ENCODE measurements at places on chromosomes 11 and 22.

- no peak for DNase-seq
Observed at GRCh38 chr11:44950625-44951476, at the start of gene TP53I11. Gene TP53I11, minus strand, starts transcription at chr11:44950883. Its CDS starts 12,548 bp downstream, at chr11:44938335.

GRCh38 chr11:123429336-123429735 is 733 bp upstream of the GRAMD1B start:
- no peak for DNase-seq

DNA sequence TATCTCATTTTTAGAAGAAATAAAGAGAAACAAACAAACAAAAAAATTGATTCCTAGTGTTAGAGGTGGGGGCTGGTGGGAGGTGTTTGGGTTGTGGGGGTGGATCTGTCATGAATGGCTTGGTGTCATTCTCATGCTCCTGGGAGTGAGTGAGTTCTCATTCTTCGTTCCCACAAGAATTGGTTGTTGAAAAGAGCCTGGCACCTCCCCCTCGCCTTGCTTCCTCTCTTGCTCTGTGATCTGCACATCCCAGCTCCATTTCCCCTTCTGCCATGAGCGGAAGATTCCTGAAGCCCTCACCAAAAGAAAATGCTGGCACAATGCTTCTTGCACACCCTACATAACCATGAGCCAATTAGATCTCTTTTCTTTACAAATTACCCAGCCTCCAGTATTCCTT is 277.8 kb downstream of the ST3GAL4 start:
- DNase-seq = no peak

DNA sequence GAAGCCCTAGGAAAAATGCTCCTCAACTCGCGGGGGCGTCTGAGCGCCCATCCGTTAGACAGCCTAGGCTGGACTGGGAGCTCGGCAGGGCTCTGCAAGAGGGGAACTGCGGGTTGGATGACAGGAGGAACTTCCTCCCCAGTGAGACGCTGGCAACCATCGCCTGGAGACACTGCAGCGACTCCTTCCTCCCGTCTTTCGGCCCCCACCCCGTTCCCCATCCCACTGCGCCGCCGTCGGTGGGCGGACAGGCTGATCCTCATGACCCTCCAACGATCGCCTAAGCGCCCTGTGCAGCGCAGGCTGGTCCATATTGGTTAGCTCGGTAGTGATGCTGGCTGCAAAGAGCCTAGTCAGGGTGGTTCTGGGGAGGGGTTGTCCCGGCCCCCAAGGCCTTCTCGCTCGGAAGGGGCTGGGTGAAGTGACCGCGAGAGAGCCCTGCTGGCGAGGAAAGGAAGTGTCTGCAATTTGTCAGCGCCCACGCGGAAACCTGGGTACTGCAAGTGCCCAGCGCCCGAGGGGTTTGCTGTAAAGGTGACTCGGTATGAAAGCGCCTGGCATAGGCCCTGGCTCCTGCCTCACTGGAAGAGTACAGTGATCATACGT is 638 bp downstream of the NRGN start:
- no peak for DNase-seq

DNA sequence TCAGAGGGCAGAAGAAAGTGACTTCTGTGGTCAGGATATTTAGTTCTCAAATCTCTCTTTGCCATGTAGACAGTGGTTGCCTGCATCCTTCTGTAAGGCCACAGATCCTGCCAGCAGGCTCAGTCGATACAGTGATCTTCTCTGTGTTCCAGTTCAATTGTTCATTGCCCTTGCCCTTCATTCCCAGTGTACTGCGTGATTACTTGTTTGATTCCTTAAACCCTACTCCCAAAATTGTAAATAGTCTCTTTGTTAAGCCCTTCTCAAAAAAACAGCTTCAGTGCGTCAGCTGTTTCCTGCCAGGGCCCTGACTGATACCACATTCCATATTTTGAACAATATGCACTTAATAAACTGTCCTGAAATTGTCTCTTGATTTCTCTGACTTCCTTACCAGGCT is 9.3 kb upstream of the TYR start:
- DNase-seq = no peak

GRCh38 chr11:100562128-100562527 is 125.0 kb upstream of the ARHGAP42 start:
- no peak for DNase-seq

GRCh38 chr11:94028436-94028835 is 7.3 kb downstream of the HEPHL1 start:
- DNase-seq = no peak

GRCh38 chr22:36385491-36386350 is 2.0 kb downstream of the MYH9 start:
- peak; percentile 29 for DNase-seq

DNA sequence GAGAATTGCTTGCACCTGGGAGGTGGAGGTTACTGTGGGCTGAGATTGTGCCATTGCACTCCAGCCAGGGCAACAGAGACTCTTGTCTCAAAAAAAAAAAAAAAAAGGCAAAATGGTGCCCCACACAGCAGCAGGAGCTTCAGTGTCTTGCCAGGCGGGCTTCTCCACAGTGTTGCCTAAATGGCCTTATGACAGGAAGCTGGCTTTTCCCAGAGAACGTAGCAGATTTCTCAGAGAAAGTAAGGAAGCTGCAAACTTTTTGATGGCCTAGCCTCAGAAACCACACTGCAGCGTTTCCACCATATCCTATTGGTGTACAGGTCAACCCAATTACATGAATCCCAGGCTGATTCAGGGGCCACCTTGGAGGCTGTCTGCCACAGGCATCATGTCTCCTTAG is 12.7 kb upstream of the SPDYC start:
- DNase-seq = no peak

DNA sequence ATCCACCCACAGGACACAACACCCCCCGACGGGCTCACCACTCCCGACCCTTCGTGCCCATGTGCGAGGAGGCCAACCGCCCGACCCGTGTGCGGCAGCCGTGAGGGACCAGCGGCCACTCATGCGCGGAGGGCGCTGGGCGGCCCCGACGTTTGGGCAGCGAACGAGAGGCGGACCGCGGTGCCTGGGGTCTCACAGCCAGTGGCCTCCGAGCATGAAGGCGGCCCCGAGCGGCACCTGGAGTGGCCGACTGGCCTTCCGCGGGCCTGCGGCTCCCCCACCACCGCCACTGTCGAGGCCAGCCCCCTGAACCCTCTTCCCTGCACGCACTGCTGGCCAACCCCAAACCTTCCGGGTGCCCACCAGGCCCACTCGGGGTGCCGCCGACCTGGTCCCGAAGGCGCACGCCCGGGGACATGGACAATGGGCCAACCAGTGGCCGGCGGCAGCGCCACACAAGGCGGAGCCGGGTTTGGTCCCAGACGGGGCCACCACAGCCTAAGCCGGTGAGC is 4274.9 kb upstream of the OR11H1 start:
- no peak for DNase-seq

DNA sequence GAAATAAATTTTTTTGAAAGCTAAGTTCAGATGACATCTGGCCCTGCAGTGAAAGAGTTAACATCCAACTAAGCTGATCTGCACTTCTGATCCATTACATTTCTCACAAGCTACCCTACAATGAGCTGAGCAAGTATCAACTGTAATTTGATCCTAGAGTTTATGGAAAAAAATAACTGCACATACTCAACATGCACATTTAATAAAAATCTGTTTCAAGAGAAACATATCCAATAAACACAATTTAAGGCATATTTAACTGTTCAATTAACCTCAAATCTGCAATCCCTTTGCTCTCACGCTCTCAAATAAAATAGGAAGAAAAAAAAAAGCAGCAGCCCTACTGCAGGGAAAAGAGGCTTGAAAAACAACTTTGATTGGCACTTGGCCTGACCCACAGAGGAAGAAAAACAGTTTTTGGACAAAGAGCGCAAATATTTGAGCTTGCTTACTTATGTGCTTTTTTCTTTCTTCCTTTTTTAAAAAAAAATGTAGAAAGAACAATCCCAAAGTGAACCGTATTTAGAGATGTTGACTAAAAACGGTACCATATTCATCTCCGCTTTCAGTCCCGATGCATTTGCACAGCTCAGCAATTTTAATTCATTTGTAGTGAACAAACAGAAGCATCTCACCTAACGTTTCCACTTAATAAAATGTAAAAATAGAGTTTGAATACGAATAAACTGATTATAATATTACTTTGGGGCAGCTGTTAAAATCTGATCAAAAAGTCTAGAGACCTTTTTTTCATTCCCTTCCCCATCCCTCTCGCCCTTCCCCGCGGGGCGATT is 1.6 kb downstream of the SESN3 start:
- peak; percentile 58 for DNase-seq

DNA sequence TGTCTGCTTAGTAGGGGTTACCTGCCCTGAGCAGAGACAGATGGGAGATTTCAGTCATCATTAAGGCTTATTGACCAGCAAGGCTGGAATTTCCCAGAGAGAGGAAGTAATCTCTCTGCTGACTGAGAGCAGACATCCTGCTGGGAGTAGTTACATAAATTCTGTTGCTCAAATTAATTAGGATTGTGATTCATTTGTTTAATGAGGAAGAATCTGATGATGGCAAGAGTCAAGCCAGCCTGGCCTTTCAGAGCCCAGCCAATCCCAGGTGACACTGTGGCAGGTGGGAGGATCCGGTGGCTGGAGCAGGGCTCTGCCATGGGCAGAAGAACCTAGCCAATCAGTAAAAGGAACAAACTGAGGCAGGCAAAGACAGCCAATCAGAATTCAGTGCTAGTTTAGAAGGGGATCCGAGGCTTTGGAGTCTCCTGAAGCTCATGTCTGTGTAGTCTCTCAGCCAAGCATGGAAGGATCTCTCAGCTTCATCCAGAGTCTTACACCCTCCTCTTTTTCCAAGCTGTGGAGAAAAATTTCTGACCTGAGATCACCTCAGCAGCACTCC is 61.2 kb upstream of the CHST1 start:
- no peak for DNase-seq

DNA sequence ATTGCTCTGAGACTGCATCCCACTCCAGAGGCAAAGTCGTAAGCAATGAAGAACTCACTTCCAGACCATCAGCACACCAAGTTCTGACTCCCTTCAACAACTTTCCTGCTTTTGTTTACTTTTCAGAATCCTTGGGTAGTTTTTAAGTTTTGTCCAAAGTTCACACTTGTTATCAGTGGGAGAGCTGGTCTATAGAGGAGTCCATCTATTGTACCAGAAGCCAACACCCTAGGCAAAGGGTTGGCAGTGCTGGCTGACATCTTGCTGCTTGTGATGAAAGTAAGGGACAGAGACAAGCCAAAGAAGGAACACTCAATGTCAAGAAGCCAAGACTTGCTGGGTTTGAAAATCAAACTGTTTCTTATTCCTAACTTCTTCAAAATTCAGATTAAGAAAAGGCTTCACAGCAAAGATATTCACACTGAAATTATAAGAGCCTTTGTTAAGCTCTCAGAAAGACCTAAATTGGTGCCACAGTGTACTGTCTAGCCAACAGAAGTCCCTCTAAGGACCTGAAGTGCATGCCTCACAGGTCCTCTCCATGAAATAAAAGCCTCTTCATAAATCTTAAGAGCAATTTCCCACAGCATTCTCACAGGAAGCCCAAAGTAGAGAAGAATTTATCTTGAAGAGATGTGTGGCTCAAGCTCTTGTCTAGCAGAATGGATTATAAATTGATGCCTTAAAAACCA is 21.5 kb upstream of the LINC01488 start:
- no peak for DNase-seq

DNA sequence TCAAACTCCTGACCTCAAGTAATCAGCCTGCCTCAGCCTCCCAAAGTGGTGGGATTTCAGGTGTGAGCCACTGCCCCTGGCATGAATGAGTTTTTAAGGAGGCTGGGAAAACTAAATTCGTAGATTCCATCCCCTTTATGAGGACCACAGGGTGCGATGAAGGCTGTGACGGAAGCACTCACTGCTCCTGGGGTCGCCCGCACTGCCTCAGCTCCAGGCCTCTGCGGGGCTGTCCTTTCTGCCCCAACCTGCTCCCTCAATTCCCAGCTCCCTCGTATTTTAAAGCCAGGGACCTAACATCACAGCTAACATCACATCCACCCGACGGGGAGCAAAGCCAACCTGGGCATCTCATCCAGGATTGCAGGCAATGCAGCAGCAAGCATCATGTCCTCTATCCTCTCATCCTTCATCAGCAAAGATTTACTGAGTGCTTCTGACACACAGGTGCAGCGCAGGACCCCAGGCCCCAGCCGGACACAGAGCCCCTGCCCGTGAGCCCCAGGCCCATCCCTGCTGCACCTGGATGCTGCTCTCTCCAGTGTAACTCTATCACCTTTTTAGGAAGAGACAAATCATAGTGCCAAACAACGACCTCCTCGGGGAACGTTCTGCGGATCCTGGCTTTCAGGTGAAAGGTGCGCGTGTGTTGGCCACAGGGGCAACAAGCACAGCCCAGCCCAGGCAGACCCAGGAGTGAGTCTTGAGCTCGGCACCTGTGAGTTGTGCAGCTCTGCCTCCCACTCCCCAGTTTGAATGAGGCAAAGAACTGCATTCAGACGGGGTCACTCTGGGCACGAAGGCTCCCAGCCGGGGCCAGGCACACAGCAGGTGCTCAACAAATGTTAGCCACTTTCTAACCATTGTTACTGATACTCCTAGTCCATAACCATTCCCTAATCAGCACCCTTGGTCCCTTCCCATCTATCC is 134.3 kb downstream of the CRYBB2 start:
- DNase-seq = no peak

- DNase-seq = no peak
Observed at GRCh38 chr11:114031246-114031966, 28.1 kb upstream of the ZBTB16 start.

DNA sequence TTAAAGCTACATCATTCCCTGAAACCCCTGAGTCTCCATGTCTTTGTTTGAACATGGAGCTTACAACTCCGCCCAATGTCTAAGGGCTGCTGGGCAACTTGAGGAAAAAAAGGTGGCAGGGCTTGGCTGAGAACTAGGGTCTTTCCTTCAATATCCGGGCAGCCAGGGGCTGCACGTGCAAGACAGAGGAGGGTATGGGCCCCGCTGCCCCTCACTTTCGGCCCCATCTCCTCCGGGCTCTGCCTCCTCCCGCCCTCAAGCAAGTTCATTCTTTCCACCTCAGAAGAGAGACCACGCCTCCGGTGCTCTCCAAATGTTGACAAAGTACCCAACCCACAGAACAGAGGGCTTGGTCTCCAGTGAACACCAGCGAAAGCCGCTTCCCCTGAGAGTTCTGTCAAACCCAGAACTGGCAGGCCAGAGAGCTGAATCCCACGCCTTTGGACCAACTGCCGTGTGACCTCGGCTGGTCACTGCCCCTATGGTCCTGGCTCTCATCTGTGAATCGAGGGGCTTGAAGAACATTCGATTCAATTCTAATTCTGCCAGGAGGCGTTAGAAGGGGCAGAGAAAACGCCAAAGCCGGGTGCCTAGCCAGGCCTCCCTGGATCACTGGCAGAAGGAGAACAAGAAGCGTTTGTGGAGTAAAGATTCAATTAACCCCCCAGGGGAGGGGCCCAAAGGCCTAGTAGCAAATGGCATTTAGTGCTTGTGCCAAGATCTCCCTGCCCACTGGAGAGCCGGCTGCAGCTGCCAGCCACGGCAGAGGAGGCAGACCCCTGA is 7.3 kb downstream of the PDGFB start:
- no peak for DNase-seq

DNA sequence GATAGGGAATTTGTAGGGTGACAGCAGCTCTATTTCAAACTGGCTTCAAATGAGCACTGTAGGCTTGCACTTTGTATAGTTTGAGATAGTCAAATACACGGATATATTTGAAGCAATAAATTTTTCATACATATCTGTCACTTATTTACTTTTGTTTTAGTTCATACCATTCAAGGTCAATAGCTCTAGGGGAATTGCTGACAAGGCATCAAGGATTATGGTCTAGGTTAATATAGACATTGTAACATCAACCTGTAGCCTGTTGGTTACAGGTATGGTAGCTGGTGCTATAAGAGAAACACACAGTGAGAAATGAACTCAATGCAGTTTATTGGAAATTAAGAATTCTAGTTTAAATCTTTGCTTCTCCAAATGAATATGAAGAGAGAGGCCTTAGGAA is 267.6 kb downstream of the SOX6 start:
- DNase-seq = no peak

GRCh38 chr11:539971-540481 is 2.7 kb downstream of the LRRC56 start:
- no peak for DNase-seq
